Muscle of leg (tissue), 16 donors: ENCODE measurements at places on chromosomes 3 and 15. TPM values are rescaled to one million over a fixed set of nuclear protein-coding genes. Genes with fewer than 3 reads are reported as not detected.
A peak's percentile ranks its signal among the peaks of the same experiment; 100 is the strongest.

DNA sequence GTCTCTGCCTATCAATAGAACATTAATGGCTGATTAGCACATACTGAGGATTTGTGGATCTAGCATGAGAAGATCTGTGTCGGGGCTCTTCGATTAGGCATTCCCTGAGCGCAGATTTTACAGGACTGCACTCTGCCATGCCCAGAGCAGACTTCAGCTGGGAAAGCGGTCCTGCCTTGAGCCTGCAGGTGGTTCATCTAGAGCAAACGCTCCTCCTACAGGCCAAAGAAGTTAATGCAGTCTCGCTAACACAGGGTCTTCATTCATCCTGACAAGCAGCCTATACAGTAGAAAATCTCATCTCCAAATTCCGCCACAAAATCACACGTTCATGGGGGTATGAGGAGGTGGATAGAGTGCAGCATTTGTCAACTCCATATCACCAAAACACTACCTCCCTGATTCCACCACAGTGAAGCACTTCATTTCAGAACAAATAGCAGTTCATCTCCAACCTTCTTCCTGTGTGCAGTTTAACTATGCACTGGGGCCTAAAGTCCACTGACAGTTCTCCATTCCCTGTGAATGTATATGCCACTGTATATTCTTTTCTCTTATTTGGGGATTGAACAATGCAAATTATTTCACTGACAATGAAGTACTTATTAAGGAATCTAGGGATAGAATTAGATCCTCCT, 405.8 kb downstream of the IGSF11 start:
- no peak overlapping the region for H3K4me3 ChIP-seq
- no peaks in the 10 kb centered on the region for H3K36me3 ChIP-seq
- H3K27ac ChIP-seq: no peak overlapping the region
- H3K4me1 ChIP-seq: no peaks in the 10 kb centered on the region
- no peaks in the 10 kb centered on the region for H3K27me3 ChIP-seq
- DNase-seq: peak; percentile 77

- DNase-seq: no peak
- no peak overlapping the region for H3K27ac ChIP-seq
- H3K36me3 ChIP-seq: no peaks in the 10 kb centered on the region
- H3K27me3 ChIP-seq: peaks cover 91% of the 10 kb centered on the region
- H3K4me3 ChIP-seq: no peak overlapping the region
Observed at GRCh38 chr3:181721046-181721875, 9.5 kb downstream of the SOX2 start.

Gene SLC22A13
- 0.22 TPM for total RNA-seq

DNA sequence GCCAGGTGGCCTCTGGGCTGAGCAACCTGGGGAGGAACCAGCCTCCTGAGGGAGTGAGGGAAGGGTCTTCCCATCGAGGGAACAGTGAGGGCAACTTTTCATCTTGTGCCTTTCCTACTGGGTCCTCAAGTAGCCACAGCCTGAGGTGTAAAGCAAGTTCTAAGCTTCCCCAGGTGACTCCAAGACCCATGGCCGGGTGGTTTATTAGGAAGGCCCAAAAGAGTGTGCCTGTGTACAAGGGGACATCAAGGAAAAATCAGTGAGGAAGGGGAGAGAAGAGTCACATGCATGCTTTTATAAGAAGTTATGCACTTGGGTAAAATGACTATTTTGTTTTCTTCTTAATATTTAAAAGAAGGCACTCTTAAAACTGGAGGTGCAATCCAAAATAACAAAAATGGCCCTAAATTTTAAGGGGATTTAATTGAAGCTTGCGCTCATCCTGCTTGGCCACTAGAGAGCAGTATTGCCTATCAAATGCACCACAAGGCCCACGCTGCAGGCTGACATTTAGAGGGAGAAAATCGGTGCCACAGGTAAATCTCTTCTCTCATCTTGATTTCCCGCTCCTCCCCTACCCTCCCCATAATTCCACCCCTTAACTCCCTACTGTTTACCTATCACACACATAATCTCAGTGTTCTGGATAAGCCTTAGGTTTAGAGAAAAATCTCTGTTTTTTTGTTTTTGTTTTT, 6.7 kb downstream of the NANOGP8 start:
- peak; percentile 64 for DNase-seq
- H3K36me3 ChIP-seq: no peaks in the 10 kb centered on the region
- H3K27me3 ChIP-seq: no peaks in the 10 kb centered on the region
- no peaks in the 10 kb centered on the region for H3K4me1 ChIP-seq
- H3K27ac ChIP-seq: no peak overlapping the region
- no peak overlapping the region for H3K4me3 ChIP-seq

Gene SEMA6D
- 44.9 TPM for total RNA-seq

DNA sequence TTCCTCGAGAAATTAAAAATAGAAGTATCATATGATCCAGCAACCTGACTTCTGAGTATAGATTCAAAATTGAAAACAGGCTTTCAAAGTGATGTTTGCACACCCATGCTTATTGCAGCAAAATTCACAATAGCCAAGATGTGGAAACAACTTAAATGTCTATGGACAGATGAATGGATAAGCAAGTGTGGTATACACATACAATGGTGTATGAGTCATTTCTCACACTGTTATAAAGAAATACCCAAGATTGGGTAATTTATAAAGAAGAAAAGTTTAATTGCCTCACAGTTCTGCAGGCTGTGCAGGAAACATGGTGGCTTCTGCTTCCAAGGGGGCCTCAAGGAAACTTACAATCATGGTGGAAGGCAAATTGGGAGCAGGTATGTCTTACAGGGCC, 100.8 kb downstream of the KLF13 start:
- no peak for DNase-seq
- no peak overlapping the region for H3K27ac ChIP-seq
- no peaks in the 10 kb centered on the region for H3K36me3 ChIP-seq
- no peaks in the 10 kb centered on the region for H3K27me3 ChIP-seq
- H3K4me1 ChIP-seq: no peaks in the 10 kb centered on the region

GRCh38 chr3:177427540-177427939, 230.3 kb upstream of the TBL1XR1 start:
- DNase-seq: no peak
- peaks cover 15% of the 10 kb centered on the region for H3K4me1 ChIP-seq
- no peak overlapping the region for H3K4me3 ChIP-seq

DNA sequence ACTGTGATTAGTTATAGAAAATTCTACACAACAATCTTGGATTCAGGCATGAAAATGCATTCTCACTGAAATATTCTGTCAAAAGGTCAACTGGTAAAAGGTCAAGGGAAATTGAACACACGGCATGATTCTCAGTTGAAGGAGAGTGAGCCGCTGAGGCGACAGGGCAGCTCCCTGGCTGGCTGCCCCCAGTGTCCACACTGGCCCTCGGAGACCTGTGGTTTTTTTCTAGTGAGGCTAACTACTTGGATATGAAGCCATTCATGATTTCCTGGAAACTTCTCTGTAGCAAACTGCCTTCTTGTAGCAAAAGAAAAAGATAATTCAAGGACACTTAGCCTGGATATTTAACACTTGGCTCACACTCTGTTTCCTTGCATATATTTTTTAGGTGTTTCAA, 37.2 kb downstream of the AADACL2 start:
- no peak overlapping the region for H3K4me3 ChIP-seq
- H3K27ac ChIP-seq: peak overlapping the region; percentile 85
- no peaks in the 10 kb centered on the region for H3K27me3 ChIP-seq
- peaks cover 13% of the 10 kb centered on the region for H3K4me1 ChIP-seq
- H3K36me3 ChIP-seq: no peaks in the 10 kb centered on the region

Gene AGBL1
- 18.1 TPM for total RNA-seq

DNA sequence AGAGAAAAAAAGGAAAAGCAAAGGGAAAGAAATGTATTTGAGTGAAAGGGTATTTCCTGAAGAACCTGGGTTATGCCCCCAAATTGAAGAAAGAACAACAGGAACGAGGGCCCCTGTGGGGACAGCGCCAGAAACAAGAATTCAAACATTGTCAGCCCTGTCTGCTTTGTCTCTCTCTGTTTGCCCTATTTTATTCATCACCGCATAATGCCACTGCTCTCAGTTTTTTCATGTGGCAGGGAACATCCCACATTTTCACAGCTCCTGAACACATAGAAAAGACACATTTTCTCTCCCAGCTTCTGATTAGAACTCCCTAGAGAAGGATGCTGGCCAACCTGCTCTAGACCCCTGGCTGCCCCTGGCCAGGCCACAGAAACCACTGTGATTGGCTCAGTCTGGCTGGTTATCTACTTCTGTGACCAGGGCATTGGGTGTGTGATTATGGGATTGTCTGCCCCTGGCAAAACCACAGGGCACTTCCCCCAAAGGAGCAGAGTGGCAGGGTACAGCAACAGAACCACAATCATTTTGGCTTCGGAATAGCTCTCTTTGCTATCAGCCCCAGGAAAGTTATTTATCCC, 31.3 kb upstream of the CCDC54 start:
- H3K4me1 ChIP-seq: no peaks in the 10 kb centered on the region
- no peak for DNase-seq
- no peaks in the 10 kb centered on the region for H3K36me3 ChIP-seq
- no peaks in the 10 kb centered on the region for H3K27me3 ChIP-seq
- H3K4me3 ChIP-seq: no peak overlapping the region

Gene STRIT1
- 15.3 TPM for total RNA-seq

Gene LARP6
- total RNA-seq: 12.6 TPM

Gene SLC6A20
- total RNA-seq: 0.09 TPM
